ENCODE measurements at places on chromosomes 5 and 9.

DNA sequence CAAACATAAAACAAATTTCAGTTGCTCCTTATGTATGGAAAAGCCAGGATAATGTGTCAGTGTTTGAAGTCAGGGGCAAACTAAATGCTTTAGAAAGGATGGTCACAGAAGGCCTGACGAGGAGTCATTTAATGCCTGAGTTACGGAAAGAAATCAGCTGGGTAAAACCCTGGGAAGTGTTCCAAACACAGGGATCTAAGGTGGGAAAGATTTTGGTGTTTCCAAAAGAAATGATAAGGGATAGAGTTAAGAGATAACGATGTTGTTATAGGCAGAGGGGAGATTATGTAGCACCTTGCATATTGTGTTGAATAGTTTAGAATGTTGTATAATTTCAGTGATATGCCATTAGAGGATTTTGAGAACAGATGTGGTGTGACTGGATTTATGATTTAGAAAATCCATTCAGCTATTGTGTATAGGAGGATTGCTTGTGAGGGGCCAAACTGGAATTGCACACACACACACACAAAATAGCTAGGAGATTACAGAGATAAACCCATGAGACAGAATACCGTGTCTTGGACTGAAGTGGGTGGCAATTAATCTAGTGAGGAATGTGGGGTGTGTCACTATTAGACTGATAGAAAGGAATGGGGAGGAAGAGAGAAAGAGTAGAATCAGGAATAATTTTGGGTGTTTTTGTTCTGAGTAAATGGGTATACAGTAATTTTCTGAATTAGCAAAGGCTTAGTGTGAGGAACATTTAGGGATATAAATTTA is 274.2 kb upstream of the DAB2 start:
- DNase-seq: no peak

DNA sequence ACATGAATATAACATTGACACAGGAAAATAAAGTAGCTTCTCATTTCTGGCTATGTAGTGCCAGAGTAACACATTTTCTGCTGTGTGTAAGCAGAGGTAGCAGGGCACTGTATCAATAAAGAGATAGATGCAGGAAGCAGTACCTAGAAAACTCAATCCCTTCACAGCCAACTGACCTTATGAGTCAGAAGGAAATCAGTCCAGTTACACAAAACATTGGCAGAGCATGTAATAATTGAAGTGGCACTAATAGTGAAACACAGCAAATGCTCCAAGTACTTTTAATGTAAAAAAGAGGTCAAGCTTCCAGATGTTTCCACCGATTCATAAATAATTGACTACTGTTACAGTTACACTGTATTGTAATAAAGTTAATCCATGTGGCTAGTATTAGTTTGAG is 706.6 kb downstream of the EFNA5 start:
- DNase-seq: no peak

DNA sequence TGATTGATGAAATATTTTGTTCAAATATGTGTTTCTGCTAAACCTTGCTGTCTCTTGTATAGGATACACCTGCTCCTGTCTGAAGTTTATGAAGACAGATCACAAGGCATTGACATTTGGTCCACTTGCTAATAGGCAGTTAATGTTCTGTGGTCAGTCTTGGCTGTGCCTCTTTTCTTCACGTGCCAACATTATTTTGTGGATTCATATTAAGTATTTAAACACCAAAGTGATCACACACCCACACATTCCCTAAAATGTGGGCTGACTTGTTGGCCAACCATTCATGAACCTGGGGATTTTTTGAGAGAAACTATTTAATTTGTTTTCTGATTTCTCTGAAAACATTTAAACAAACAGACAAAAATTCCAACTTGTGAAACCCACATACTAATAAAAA is 33.7 kb downstream of the ZNF462 start:
- no peak for DNase-seq

GRCh38 chr5:33408816-33409215 is 31.9 kb upstream of the TARS1 start:
- DNase-seq: no peak

DNA sequence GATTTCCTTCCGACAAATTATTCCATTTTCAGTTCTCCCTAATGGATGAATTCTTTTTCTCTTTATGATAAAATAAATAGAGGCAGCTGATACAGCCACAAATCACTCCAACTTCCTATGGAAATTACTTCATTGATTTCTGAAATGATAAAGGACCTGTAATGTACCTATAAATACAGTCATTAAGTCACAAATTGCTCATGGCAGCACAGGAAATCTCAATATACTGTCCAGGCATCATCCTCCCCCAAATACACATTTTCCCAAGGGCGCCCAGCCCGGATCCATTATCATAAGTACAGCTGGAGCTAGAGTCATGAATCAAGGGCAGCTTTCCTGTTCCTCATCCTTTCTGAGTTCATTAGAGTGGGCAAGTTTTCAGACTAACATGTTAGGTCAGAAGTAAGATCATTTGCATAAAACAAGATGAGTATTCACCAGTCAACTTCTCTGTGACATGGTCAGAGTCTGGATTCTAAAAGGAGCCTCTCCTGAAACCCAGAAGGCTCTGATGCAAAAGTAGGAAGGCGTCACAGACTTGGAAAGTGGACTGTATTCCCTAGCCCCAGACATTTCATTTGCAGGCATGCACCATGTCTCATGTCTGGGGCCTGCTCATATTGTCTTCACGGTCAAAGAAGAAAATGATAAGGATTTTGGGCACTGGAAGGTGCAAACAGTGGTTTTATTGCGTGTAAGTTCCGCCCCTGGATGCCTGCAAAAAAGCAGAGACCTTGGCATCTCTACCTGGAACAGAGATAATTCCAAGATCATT is 383.2 kb downstream of the PLK2 start:
- DNase-seq: no peak

GRCh38 chr9:125651576-125652232 is 55.3 kb downstream of the MAPKAP1 start:
- no peak for DNase-seq

- DNase-seq: no peak
These were observed 58.7 kb upstream of the RNU6ATAC start for GRCh38 chr9:134223091-134223490.

- no peak for DNase-seq
These were observed 234.5 kb upstream of the MAP3K1 start for GRCh38 chr5:56580864-56581263.

- no peak for DNase-seq
These were observed 92.9 kb upstream of the PIK3R1 start for GRCh38 chr5:68122439-68123328.

DNA sequence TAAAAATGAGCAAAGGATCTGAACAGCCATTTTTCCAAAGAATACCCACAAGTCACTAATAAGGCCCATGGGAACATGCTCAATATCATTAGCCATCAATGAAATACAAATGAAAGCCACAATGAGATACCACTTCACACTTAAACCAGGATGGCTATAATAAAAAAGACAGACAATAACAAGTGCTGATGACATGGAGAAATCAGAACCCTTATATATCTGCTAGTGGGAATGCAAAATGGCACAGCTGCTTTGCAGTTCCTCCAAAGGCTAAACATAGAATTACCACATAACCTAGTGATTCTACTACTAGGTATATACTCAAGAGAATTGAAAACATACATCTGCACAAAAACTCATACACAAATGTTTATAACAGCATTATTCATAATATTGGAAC is 83.7 kb downstream of the HOMER1 start:
- no peak for DNase-seq

DNA sequence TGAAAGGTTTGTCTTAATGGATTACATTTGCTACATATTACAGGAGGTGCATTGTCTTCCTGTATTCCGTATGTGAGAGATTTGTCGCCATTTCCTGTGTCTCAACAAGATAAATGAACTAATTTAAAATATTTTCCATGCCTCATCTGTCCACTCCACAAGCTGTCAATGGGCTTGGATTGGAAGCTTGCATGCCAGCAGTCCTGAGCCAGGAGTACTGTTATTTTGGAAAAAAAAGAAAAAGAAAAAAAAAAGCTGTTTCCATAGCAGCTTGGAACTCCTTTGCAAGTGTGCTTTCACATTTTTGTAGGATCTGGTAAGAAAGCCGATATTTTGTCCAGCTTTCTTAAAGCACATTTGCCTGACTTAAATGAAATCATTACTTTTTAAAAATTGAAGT is 330.8 kb downstream of the KDM4C start:
- DNase-seq: no peak

GRCh38 chr5:126124706-126125345 is 298.4 kb upstream of the GRAMD2B start:
- DNase-seq: no peak

DNA sequence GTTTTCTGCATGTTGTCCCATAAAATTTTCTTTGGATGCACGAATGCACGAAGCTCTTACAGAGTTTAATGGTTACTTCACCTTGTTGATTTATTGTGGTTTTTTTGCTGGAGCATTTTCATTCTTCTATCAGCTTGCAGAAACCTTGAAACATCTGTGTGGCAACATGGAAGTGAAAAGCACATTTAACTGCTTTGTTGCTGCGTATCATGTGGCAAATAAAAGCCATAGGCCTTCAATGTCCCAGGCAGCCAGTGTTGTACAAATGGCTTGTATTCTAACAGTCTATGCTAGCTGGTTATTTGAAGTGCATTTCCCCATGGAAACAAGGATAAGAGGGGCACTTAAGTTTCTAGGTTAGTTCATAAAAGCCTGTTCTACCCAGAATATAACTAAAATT is 42.5 kb upstream of the RASGRF2 start:
- no peak for DNase-seq

- no peak for DNase-seq
These were observed 104.2 kb upstream of the RAI14 start for GRCh38 chr5:34551911-34552433.

GRCh38 chr9:114720086-114720676 is 38.2 kb upstream of the TEX48 start:
- DNase-seq: no peak

GRCh38 chr9:127955294-127956015 is 17.8 kb upstream of the DPM2 start:
- peak; percentile 71 for DNase-seq

DNA sequence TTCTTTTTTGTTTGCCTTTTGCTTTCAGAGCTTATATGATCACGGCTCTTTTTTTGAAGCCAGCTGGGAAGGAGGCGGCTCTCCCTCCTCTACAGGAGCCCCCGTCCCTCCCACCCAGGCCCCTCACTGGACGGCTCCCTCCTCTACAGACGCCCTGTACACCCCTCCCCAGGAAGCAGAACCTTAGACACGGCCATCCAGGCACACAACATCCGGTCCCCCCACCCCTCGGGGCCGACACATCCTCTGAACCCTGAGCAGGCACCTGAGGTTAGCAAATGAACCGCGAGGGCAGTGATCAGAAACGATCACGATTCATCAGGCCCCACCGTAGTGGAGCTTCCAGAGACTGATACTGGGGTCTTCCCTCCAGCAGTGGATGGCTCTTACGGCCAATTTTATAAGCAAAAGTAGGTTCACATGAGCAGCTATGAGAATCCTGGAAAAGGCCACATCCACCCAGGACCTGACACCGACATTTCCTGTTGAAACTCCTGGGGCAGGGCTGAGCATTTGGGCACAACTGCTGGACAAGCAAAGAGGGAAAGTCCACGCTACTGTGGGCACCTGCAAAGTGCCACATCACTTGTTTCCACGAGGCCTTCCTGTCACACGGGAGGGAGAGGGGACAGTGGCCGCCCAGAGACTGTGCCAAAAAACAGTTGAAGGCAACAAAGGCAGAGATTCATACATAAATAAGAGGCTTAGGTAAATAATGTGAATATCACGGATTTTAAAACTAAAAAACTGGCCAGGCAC is 78.9 kb downstream of the SEMA4D start:
- DNase-seq: no peak

DNA sequence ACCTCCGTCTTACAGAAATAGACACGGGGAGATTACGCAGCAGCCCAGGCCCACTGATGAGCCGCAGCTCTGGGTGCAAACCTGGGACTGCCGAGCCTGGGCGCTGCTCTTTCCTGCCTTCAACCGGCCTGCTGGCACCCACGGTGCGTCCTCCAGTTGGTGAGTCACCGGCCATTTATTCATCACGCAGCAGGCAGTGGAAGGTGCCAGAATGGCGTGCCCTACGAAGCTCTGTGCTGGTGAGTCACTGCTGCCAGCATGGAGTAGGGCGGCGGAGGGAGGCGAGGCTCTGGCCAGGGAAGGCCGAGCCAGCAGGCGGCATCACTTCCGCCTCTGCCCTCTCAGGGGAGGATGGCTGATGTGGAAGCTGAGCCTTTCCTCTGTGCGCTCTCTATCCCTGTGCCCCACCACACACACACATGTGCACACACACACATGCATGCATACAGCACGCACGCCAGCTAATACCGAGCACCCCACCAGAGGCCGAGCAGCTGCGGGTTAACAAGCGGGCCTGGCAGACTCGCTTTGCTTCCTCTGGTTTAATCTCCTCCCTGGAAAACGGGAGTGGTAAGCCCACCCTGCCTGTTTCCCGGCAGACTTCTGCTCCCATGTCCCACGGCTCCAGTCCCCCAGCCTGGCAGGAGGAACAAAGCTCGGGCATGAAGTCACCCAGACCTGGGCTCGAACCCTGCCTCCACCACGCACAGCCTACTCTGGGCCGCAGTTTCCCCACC is 39.2 kb downstream of the OLFM1 start:
- no peak for DNase-seq

Measured in activated CD8-positive, alpha-beta memory T cell treated with anti-CD3 and anti-CD28 coated beads for 1 hour (primary cell).